GM19239 (cell line): ENCODE measurements at places on chromosomes 3 and 15.

DNA sequence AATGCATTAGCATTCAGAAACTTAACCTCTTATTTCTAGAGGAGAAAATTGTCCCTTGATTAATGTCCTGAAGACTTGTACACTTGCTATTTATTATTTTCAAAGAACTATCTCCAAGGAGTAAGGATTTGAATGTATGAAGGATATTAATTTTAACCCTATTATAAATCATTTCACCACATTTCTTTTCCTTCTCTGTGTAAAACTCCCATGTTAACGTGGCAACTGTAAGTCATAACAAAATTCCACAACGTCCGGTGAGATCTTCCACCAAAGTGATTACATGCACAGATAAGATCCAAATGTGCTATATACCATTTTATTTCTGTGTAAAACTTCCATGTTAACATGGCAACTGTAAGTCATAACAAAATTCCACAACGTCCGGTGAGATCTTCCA lies 229.1 kb upstream of the ARHGEF26 start:
- DNase-seq, result no peak

GRCh38 chr3:80550174-80550573 lies 782.4 kb upstream of the ROBO1 start:
- DNase-seq, result no peak

GRCh38 chr3:161270991-161271390 lies 49.9 kb downstream of the NMD3 start:
- DNase-seq, result no peak

- no peak for DNase-seq
These were observed 109.4 kb upstream of the SMAD3 start for GRCh38 chr15:66955871-66956585.

- no peak for DNase-seq
These were observed 125.6 kb downstream of the ABHD5 start for GRCh38 chr3:43816372-43816771.

- no peak for DNase-seq
These were observed 297 bp downstream of the PRC1 start for GRCh38 chr15:90994059-90994416.

GRCh38 chr3:23343509-23343908 lies 140.4 kb downstream of the UBE2E2 start:
- no peak for DNase-seq

GRCh38 chr3:12901623-12902045 lies 60.3 kb upstream of the RPL32 start:
- no peak for DNase-seq

- no peak for DNase-seq
These were observed 145.0 kb downstream of the STAC start for GRCh38 chr3:36525115-36525801.

DNA sequence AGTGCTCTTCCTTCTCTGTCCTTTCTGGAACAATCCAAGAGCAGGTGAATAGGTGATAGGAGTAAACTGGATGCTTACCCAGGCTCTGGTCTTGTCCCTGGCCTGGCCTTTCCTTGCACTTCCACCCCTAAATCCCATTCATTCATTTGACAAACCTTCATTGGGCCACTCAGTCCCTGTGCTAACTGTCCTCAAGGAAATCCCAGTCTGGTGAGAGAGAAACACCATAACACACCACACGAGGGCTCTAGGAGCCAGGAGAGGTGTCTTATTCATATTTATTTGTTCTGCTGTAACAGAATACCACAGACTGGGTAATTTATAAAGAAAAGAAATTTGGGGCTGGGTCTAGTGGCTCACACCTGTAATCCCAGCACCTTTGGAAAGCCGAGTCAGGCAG lies 22.8 kb downstream of the EFCC1 start:
- DNase-seq, result no peak

DNA sequence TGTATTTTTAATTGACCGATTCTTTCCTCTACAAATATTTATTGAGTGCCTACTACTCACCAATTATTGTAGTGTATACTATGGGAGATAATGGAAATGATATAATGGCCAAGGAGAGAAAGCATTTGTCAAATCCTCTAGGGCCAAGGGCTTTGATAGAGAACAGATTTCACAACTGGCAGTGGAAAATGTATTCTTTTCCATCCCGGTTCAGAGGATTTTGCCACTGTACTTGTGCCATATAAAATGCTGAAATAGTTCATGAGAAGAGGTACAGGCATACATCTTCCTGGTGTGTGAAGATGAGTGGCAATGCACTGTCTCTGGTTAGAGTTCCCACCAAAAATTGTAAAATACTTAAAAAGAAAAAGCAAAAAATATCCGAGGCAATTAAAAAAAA lies 451.6 kb upstream of the TPRG1 start:
- no peak for DNase-seq

DNA sequence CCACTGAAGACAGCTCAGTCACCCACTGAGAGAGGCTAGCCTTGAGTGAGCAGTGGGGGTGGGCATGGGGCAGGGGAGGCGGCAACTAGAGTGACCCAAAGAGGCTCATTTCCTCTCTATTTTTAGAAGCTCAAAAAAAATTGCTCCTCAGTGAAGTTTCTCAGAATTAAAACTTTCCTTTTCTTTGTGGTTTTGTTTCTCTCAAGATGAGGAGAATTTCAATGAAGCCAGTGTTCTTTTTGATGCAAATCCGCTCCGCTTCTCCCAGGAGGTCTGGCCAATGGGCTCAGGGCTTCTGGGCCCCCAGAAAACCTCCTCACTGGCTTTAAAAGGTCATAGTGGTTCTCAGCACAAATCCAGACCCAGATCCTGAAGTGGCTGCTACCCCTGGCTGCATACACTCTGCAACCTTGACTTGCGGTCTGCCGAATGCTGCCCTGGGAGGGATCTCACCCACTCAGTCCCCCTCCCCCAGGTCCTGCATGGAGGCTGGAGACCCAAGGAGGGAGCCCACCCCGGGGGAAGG lies at the start of gene ACSBG1:
TSS of gene ACSBG1 (minus strand) at position 51 of the 526 bp plus-strand sequence. CDS start 64 bp downstream, outside the sequence.
- no peak for DNase-seq

DNA sequence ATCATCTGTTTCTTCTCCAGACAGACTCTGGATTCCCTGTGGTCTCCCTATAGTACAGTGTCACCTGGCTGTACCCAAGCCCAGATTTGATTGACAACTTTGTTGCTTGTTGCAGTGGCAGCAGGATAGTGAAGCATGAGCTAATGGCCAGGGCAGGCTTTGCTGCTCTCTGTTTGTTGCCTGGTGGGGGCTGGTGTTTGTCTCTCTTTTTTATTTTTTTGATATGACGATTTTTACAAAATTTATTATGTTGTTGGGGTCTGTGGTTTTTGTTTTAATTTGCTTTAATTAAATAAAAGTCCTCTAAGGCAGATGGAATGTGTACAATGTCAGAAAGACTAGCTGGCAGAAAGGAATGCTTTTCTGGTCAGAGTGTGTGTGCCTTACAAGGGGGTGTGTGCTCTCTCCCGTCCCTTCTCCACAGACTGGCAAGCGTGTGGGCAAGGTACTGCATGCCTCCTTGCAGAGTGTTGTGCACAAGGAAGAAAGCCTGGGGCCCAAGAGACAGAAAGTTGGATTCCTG lies 15.2 kb upstream of the CLEC3B start:
- no peak for DNase-seq

DNA sequence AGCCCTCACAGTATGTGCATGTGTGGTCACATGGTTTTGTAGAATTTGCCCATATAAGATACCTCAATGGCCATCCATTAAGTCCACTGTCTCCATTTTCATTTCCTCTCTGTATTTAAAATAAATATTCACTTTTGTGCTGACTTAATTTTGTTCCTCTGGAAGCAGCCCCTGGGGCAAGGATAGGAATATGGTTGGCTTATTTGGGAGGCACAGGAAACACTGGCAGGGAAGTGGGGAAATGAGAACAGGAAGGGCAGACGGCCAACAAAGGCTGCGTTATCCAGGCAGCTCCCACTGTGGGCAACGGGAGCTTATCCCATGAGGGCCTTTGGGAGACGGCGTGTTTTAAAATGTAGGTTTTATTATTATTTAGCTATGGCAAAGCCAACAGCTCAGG lies 148.6 kb downstream of the SHQ1 start:
- DNase-seq, result no peak

DNA sequence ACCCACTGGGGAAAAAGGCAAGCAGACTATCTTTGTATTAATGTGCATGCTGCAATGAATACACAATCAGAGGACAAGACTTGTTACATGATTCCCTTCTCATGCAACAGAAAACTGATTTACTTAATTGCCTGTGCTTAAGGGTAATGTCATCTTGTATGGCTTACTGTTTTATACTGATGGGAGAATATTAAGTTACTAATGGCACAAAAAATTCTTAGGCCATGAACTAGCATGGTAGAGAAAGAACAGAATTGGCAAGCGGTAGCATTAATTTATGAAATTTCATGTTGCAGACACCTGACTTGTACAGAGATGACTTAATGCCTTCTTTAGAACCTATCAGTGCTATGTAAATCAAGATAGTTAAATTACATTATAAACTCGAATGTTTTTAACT lies 282.3 kb downstream of the CNTN3 start:
- no peak for DNase-seq

DNA sequence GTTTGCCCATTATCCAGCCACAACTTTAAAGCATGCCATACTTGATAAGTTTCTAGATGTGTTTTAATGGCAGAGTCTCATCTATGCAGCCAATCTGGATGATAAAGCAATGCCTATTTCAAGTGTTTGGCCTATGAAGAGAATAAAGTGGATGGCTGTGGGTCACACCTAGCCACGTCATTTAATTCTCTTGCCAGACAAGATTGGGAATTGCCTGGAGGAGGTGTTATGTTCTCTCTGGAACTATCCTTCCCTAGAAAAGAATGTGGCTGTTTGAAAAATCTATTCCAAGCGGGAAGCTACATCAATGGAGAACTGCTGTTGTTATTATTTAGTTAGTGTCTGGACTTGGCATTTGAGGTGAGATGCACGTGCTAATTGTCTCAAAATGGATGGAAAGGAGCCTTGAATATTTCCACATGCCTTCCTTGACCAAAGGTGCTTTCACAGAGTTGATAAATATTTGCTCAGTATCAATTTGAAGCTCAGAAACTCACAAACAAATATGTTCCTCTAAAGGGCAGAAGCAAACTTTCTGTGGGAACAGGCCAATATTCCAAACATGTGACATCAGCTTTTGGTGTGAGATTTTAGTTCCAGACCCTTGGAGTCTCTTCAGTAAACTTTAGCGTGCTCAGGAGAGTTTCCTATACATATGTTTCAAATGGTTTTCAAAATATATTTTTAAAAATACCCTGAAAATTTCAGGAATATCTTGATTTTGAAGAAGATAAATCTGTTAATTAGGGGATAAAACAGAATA lies 510.6 kb upstream of the SGO1 start:
- DNase-seq, result no peak
